ENCODE measurements at places on chromosomes 16 and 17.
A peak's percentile ranks its signal among the peaks of the same experiment; 100 is the strongest.

DNA sequence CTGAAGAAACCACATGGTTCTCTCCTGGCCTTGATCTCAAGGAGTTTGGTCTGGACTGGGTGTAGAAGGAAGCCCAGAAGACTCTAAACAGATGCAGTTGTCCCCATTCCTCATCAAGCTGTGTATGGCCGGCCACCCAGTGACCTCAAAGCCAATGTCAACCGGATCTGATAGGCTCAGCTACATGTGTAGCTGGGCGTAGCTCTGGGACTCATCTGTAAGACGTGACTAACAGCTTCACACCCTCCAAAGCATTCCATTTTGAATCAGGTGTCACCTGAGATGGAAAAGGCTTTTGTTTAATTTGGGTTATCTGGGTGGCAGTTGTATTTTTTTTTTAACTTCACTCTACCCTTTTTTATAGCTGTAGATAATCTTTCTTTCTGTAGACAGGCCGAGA lies 130.4 kb downstream of the ABCC12 start:
- DNase-seq = no peak

GRCh38 chr16:79169239-79169638 lies 431.3 kb downstream of the MAF start:
- DNase-seq = no peak

- DNase-seq = no peak
Measured at GRCh38 chr16:72985148-72985941, 62.6 kb downstream of the ZFHX3 start.

GRCh38 chr16:89749637-89750036 lies 28.3 kb downstream of the ZNF276 start:
- DNase-seq = no peak

DNA sequence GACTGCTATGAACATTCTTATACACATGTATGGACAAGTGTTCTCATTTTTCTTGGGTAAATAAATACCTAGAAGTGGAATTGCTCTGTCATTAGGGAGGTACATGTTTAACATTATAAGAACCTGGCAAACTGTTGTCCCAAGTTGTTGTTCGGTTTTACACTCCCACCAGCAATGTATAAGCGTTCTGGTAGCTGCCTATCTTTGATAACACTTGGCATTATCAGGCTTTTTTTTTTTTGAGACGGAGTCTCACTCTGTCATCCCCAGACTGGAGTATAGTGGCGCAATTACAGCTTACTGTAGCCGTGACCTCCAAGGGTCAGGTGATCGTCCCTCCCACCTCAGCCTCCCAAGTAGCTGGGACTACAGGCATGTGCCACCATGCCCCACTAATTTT lies 16.3 kb downstream of the ATAD5 start:
- DNase-seq = no peak

DNA sequence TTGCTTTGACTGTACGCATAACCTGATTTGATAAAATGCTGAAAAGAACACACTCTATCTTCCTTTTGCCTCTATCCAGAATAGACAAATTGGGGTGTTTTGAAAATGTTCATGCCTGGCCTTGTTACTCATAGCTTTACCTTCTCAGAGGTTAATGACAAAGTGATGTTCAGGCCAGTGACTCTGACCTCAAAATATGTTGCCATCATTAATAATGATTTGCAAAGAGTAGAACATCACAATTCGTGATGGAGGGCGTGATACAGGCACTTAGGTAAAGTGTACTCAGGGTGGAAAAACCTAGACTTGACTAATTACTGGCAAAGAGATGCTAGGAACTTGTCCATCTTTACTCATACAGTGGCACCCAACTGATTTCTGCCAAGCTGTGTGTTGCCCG lies 656.6 kb upstream of the SOX9 start:
- no peak for DNase-seq

GRCh38 chr17:68790492-68790891 lies 164.7 kb downstream of the ABCA8 start:
- no peak for DNase-seq

GRCh38 chr17:8125947-8126490 lies 2.1 kb upstream of the HES7 start:
- peak; percentile 45 for DNase-seq

GRCh38 chr17:34895383-34895782 lies 65.9 kb downstream of the CCT6B start:
- DNase-seq = no peak

DNA sequence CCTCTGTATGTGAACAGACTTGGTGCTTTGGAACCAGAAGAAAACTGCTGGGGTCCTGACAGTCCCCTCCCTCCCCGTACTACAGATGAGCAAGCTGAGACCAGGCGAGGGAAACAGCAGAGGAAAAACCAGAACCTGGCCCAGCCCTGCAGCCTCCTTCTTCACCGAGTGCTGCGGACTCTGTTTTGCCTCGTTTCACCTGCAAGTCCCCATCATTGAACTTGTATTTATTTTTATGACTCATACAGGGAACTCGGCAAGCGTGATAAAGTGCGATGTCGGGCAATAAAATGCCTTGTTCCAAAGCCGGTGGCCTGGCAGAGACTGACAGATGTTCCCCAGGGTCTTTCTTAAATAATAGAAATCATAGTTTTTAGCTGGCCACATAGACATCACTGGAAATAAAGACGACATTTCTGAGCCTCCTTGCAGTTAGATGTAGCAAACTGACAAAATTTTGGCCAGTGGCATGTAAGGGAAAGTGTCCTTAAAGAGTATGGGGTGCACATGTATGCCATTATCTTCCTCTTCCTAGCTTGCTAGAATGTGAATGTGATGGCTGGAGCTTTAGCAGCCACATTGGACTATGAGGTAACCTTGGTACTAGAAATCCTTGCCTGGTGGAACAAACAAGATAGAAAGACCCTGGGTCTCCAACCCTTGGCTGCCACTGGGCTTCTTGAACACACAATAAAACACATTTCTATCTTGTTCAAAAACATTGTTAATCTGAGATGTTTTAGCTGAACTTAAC lies 128.6 kb downstream of the IRF8 start:
- DNase-seq = no peak

All from C1 segment of cervical spinal cord (tissue), 14 donors.